ENCODE measurements at places on chromosomes 6 and 20. TPM values are rescaled to one million over a fixed set of nuclear protein-coding genes. Genes with fewer than 3 reads are reported as not detected.

GRCh38 chr6:53244399-53244931 lies 95.8 kb upstream of the GCM1 start:
- DNase-seq = no peak

PSMB9 gene
- 28.9 TPM for total RNA-seq

- DNase-seq = no peak
These were observed 1.7 kb downstream of the CABLES2 start for GRCh38 chr20:62405108-62405980.

GRCh38 chr6:126767711-126768110 lies 350.8 kb upstream of the RSPO3 start:
- no peak for DNase-seq

GRCh38 chr20:2380601-2381000 lies at the start of gene TGM6:
TGM6 (plus strand) TSS chr20:2380901; CDS start chr20:2380969, 68 bp downstream.
- DNase-seq = no peak

DNA sequence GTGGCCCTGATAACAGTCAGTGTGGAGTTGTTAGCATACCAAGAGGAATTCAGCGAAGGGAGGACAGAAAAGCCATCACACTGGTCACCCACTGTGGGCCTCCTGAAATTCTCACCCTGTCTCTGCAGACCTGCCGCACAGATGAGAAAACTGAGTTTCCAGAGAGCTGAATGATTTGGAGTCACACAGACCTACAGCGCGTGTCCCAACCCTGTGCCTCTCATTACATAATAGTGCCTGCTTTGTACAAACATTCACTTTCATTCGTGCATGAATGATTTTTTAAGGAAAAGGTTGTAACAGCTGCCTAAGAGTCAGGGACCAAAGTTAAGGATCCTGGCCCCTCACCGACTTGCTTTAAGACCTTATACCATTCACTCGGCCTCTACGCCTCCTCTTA lies 62.7 kb downstream of the THBS2 start:
- no peak for DNase-seq

RBL1 gene
- total RNA-seq = 5.3 TPM

SYCP2 gene
- 2.2 TPM for total RNA-seq

DNA sequence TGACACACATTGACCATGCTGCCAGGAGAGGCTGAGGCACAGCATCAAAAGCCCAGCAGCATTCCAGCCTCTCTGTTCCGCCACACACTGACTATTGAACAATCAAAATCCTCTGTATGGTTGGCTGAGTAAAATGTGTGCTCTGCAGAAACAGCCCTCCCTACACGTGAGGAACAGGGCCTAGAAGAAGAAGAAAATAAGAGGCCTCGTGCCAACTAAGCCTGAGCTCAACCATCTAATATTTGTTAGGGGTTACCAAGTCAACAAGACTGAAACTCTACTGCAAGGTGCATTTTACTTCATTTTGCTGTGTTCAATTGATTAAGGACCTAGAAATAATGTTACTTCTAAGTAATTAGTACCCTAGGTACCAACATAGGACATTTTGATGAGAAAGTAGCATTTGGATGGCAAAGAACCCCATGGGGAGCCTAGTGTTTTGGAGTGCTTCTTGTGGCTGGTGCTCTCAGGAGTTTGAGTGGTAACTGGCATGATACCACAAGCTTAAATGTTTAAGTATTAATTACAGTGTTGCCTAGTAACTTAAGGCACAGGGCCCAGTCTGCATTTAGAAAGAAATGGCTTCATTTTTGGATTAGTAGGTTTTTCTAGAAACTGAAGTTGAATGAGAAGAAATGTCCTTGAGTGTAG lies 146.6 kb upstream of the PLN start:
- no peak for DNase-seq

DZANK1 gene
- 1.3 TPM for total RNA-seq

- no peak for DNase-seq
These were observed 20.7 kb downstream of the GTPBP2 start for GRCh38 chr6:43608310-43608763.

- DNase-seq = no peak
These were observed 2.2 kb downstream of the PSORS1C1 start for GRCh38 chr6:31116661-31117385.

DNA sequence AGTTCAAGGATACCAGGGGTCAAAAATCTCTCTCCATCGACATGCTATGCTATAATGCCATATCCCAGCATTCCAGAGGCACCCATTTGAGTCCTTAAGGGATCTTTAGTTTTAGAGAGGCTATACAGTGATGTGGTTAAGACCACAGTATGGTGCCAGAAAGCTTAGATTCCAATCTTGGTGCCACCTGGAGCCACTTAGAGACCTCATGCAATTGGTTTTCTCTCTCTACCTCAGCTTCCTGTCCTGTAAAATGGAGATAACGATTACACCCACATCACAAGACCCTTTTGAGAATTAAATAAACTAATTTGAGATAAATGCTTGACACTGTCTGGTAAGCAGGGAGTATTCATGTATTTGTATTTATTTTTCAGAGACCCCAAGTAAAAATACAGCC lies 39.0 kb downstream of the PLAGL1 start:
- no peak for DNase-seq

GRCh38 chr20:32429343-32429742 lies 71.2 kb downstream of the ASXL1 start:
- DNase-seq = no peak

DNA sequence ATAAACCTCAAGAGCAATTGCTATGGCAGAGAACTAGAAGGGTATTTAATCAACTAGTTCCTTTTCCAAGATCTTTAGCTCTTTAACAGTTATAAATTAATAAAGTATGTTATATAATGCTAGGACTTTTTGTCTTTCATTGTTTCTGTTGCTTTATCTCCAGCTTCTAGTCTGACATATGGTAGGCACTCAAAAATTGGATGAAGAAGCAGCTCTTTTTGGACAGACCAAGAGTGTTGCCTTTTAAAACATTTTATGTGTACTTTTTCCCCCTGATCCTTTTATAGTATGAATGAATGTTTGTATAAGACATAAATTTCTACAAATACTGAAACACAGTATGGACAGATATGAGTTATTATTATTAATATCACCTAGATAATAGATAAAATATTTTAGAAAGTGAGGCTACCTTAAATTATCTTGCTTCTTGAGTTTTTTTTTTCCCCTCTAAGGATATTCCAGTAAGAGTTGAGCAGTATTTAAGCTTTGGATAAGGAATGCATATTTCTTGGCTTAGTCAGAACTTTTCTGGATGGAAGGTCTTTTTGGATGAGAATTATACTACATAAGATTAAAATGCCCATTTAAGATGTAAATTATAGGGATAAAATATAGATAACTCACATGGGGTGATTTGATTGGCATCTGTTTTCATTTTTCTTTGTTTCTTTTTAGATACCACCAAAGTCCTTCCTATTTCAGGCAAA lies 16.6 kb downstream of the LAMA2 start:
- no peak for DNase-seq

- DNase-seq = peak; percentile 73
These were observed 134.2 kb upstream of the LRFN2 start for GRCh38 chr6:40721271-40721952.

GRCh38 chr6:87858440-87858839 lies 156.4 kb upstream of the AKIRIN2 start:
- no peak for DNase-seq

- no peak for DNase-seq
These were observed 272.5 kb upstream of the CDYL start for GRCh38 chr6:4503700-4504099.

GRCh38 chr6:11491596-11492463 lies 45.7 kb upstream of the TMEM170B start:
- DNase-seq = no peak

DNA sequence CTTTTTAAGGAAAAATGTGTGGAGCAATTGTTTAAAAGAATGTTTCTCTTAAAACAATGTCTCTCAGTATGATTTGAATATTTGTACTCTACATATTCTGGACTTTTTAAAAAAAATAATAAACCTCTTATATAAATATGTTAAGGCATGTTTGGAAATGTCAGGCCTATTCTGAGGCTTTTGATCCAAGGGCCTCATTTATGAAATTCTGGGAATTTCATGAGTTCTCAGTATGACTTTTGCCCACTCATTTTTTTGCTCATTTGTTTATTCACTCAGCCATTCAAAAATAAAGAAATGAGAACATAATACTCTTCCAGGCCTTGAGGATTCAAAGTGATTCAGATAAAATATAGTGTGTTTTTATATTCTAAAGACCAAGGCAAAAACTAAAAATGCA lies 60.4 kb downstream of the DOK5 start:
- DNase-seq = no peak

- no peak for DNase-seq
These were observed 290.5 kb upstream of the MANEA start for GRCh38 chr6:95286874-95287273.

DNA sequence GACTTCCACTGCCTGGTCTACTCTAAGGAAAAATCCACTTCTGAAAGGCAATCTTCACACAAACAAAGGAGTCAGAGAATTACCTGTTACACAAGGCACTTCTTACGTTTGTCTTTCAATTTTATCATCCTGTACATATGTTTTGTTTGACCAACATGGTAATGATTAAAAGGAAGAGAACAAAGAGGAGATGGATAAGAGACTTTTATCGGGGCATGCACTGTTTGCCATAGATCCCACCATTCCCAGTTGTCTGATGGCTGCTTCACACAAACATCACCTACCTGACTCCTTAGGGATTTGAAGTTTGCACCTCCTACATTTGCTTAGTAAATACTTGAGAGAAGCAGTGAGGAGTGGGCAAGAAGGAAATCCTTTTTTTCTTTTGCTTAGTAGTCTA lies 87.1 kb downstream of the BFSP1 start:
- no peak for DNase-seq

DNAAF9 gene
- 26.1 TPM for total RNA-seq

DNA sequence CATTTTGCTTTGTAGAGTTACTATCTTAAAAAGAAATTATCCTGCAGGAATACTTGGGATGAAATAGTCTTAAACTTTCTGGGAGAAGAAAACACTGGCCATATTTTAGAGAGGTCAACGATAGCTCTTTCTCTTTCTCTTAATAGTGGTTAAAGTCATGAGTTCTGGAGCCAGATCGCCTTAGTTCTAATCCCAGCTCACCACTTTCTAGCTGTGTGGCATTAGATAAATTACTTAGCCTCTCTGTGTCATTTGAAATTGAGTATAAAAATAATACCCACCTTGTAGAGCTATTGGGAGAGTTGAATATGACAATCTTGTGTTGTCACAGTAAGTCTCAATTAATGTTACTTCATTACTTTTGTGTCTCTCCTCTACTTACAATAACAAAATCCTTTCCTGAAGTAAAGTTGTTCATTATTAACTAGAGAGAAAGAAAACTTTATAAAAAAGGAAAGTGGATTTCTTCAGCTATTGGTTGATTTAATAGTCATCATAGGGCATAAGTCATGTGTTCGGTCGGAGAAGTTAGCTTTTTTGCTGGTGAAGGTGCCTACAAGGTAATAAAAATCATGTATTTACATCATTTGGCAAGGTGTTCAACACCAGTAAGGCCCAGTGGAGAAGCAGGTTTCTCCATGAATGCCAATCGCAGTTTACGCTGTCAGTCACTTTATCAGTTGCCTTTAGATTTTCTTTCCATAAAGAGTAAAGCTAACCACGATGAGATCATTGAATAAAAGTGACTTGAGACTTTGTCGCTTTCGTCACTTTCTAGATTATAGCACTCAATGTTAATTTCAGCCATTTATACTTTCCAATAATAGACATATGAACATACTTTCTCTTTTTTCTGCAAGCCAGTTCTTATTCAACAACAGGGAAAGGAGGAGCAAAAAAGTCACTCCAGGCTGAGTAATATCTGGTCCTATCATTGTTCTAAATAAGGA lies 2.0 kb downstream of the NEDD9 start:
- DNase-seq = no peak

- no peak for DNase-seq
These were observed 31.6 kb upstream of the MANEA start for GRCh38 chr6:95545686-95546085.

GRCh38 chr6:5598123-5598522 lies 336.8 kb downstream of the FARS2 start:
- no peak for DNase-seq

HLA-B gene
- total RNA-seq = 914 TPM

SMLR1 gene
- not detected for total RNA-seq

XKR7 gene
- total RNA-seq = not detected

GRCh38 chr20:45470937-45471336 lies 1.4 kb downstream of the WFDC2 start:
- no peak for DNase-seq

ANKRD60 gene
- total RNA-seq = not detected

DNA sequence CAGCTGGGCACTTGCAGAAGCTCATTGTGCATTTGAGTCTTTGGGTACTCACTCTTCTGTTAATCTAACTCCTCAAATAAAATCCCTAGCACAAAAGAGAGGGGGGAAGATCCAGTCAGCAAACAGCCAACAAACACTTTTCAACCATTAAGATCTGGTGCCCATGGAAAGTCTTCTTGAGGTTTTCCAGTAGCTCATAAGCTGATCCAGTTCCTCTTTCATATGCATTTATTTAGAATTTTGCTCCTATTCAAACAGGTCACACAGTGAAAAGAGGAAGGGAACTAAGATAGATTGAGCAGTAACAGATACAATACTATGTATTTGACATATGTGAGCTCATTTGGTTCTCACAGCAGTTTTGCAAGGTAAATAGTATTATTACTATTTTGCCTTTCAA lies 38.6 kb downstream of the HLA-DPB1 start:
- no peak for DNase-seq

GRCh38 chr20:18904192-18904591 lies 90.6 kb downstream of the SCP2D1 start:
- DNase-seq = no peak

GRCh38 chr20:19992996-19993908 lies 23.9 kb upstream of the NAA20 start:
- DNase-seq = no peak

- no peak for DNase-seq
These were observed 93.7 kb upstream of the PTPN1 start for GRCh38 chr20:50416269-50417022.

- no peak for DNase-seq
These were observed 5.8 kb upstream of the PACSIN1 start for GRCh38 chr6:34459899-34460593.

GABRR1 gene
- not detected for total RNA-seq

- no peak for DNase-seq
These were observed 28.5 kb downstream of the REPS1 start for GRCh38 chr6:138959521-138959920.

PGC gene
- not detected for total RNA-seq

DNA sequence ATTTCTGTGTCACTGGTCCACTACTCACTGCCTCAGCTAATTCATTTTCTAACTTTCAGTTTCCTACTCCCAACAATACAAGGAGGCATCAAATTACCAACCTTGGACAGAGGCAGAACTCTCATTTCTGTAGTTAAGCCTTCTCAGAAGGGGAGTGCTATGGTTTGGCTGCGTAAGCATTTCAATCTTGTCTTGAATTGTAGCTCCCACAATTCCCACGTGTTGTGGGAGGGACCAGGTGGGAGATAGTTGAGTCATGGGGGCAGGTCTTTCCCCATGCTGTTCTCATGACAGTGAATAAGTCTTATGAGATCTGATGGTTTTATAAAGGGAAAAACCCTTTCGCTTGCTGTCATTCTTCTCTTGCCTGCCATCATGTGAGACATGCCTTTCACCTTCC lies 22.9 kb downstream of the HLA-DRA start:
- no peak for DNase-seq

NMBR gene
- total RNA-seq = not detected

Data from mesenteric fat pad (tissue), 1 donor.